Jurkat, Clone E6-1 (cell line): ENCODE measurements at places on chromosomes 13 and 19.

GRCh38 chr13:23160638-23161480, 19.9 kb upstream of the SGCG start:
- DNase-seq, result no peak

GRCh38 chr19:2230807-2231533, 5.2 kb downstream of the PLEKHJ1 start:
- DNase-seq, result no peak

DNA sequence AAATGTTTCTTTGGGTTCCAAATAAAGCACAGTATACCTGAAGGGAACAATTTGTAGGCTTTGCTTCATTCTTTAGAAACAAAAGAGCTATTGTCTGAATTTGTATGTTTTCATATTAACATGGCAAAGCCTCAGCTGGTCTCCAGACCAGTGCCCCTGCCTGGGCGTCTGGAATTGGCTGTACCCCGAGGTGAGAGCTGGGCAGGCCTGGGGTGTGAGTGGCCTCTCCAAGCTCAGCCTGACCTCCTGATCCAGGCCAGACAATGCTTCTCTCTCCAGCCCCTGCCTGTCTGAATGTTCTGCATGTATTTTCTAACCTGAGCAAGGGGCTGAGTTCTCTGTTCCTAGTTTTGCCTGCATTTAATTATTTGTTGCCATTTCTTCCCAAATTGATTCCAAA, 66.3 kb upstream of the MCF2L start:
- DNase-seq, result no peak

- DNase-seq, result no peak
Observed at GRCh38 chr13:79455331-79455730, 25.6 kb upstream of the NDFIP2 start.

DNA sequence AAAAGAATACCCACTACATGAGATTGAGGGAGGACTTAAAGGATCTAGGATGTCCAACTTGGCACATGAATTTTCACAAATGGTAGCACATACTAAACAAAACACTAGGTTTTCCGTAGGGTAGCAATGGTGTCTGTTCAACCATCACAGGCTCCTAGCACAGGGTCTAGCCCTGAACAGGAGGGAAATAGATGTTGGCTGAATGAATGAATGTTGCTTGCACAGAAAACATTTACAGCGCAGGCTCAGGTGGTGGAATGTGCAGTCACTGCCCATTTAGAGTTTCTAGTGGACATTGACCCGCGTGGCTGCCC, 1.9 kb upstream of the MYCBP2 start:
- no peak for DNase-seq

GRCh38 chr13:35621989-35622388, 145.5 kb upstream of the MAB21L1 start:
- DNase-seq, result no peak

GRCh38 chr19:28034936-28035335, 1178.0 kb downstream of the UQCRFS1 start:
- DNase-seq, result no peak

GRCh38 chr13:105538346-105538745, 997.1 kb downstream of the EFNB2 start:
- DNase-seq, result no peak

DNA sequence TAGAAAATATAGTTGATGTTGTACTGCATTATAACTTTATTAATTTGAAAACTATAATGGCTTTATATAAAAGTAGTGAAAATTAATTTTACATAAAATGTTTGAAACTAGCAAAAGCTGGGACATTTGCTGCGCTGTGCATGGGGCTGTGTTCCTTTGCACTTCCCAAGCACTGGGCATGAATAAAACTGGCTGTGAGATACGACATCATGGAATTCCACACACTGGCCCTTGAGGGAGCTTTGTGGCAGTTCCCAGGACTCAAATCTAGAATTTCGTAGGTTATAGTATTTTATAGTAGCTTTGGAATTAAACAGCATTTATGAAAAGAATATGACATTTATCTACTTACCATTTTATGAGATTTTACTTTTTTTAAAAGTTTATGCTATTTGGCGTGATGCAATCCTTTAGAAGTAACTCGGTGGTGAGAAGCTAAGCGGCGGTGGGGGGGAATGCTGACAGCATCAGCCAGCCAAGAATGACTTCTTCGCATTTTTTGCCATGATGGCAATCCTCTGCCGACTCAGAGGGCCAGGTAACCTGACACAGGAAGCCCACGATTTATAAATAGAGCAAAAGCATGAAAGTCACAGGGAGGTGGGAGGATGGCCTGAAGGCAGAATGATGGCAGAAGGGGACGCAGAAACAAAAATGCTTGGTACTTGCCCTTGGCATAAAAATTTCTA, 553.5 kb downstream of the MYO16 start:
- no peak for DNase-seq

GRCh38 chr19:32367063-32367462, 21.7 kb downstream of the ZNF507 start:
- DNase-seq, result no peak

- no peak for DNase-seq
Observed at GRCh38 chr13:75639454-75639853, 3.3 kb downstream of the LMO7 start.

DNA sequence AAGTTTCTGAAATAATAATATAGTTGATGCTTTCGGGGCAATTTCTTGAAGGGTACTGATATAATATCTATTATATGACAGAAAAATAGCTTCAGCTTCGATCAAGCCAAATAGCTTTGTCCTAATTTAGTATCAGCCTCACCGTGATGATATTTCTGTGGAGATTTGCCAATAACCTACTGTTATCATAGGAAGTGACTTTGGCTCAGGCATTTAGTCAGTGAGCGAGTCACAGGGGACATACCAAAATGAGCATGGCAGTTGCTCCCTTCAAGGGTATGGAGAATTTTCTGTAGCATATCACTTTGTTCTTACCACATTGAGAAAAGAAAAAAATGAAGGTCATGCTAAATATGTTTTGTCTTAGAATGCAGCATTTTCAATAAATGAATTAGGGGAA, 767.6 kb upstream of the SLITRK1 start:
- no peak for DNase-seq

DNA sequence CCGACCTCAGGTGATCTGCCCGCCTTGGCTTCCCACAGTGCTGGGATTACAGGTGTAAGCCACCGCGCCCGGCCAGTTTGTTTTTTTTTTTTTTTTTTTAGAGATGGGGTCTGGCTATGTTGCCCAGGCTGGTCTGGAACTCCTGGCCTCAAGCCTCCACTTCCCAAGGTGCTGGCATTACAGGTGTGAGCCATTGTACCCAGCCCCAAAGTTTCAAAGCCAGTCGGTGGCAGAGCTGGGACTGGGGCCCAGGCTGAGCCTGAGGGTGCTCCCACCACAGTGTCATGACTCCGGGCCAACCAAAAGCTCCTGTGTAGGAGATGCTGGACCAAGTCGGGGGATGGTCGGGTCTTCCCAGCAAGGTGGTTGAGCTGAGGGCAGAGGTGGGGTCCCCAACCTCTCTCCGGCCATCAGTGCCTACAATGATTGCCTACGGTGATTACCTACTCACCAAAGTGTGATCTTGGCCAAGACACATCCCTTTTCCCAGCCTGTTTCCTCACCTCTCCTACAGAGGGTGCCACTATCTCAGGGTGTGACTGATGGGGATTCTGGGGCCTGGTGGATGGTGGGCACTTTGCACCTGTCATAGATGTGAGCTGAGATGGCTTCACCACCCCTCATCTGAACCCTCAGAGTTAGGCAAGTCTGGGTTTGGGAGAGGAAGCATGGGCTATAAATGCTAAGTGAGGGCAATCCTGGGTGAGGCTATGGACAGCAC, 5.9 kb upstream of the SAMD1 start:
- no peak for DNase-seq

GRCh38 chr19:35352448-35353304, 5.0 kb downstream of the FFAR1 start:
- peak; percentile 57 for DNase-seq

DNA sequence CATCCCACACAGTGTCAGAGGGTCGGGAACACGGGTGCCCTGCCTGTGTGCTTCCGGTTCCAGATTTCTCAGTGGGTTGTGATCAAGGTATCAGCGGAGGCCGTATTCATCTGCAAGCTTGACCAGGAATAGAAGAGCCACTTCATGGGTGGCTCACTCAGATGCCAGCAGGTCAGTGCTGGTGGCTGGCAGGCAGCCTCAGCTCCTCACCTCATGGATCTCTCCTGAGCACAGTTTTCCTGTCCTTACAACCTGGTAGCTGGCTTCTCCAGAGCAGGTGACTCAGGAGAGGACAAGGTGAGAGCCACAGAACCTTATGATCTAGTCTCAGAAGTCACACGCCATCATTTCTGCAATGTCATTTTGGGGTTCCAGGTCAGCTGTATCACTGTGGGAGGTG, 44.8 kb upstream of the SPATA13 start:
- no peak for DNase-seq
